ENCODE measurements at places on chromosomes 2 and 18. TPM values are rescaled to one million over a fixed set of nuclear protein-coding genes. Genes with fewer than 3 reads are reported as not detected.

GRCh38 chr18:46464926-46465655 is 191.9 kb downstream of the LOXHD1 start:
- DNase-seq = no peak

Gene TMEM200C
- 0.95 TPM for total RNA-seq

Gene DSEL
- 7.9 TPM for total RNA-seq

Gene PDE1A
- total RNA-seq = 31.3 TPM

Gene SKOR2
- not detected for total RNA-seq

Measured in sigmoid colon (tissue), 7 donors.